SK-N-SH (cell line): ENCODE measurements at places on chromosomes 3 and 15. TPM values are rescaled to one million over a fixed set of nuclear protein-coding genes. Genes with fewer than 3 reads are reported as not detected.

DNA sequence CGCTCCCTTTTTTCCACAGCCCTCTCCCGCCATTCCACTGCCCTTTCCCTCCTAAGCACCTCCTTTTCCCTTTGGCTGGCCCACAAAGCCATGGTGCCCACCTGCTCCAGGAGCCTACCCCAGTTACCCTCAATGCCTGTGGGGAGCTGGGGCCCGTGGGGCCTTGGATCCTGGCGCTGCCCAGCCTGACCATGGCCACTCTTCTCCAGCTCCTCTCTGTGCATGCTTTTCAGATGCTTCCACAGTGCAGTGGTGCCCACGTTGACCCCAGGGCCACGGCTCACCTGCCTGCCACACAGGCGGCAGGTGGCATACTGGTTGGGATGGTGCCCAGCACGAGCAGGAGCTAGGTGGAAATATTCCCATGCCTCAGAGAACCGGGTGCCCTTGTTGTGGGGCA, 1.5 kb downstream of the ZBED2 start:
- no peak overlapping the region for H3K4me3 ChIP-seq
- no peaks in the 10 kb centered on the region for H3K27me3 ChIP-seq
- DNase-seq: no peak

- H3K4me1 ChIP-seq: no peaks in the 10 kb centered on the region
- no peak overlapping the region for H3K4me3 ChIP-seq
- no peaks in the 10 kb centered on the region for H3K36me3 ChIP-seq
- H3K27me3 ChIP-seq: no peaks in the 10 kb centered on the region
- no peak overlapping the region for H3K27ac ChIP-seq
Measured at GRCh38 chr3:114597012-114597411, 303.2 kb downstream of the TIGIT start.

- no peaks in the 10 kb centered on the region for H3K4me1 ChIP-seq
- no peak for DNase-seq
- no peaks in the 10 kb centered on the region for H3K27me3 ChIP-seq
- no peak overlapping the region for H3K4me3 ChIP-seq
- H3K27ac ChIP-seq: no peak overlapping the region
- H3K36me3 ChIP-seq: no peaks in the 10 kb centered on the region
Measured at GRCh38 chr3:164890061-164890460, 188.2 kb downstream of the SI start.

The SSUH2 gene
- polyA plus RNA-seq: 0.18 and 0.26 TPM in 2 replicates

DNA sequence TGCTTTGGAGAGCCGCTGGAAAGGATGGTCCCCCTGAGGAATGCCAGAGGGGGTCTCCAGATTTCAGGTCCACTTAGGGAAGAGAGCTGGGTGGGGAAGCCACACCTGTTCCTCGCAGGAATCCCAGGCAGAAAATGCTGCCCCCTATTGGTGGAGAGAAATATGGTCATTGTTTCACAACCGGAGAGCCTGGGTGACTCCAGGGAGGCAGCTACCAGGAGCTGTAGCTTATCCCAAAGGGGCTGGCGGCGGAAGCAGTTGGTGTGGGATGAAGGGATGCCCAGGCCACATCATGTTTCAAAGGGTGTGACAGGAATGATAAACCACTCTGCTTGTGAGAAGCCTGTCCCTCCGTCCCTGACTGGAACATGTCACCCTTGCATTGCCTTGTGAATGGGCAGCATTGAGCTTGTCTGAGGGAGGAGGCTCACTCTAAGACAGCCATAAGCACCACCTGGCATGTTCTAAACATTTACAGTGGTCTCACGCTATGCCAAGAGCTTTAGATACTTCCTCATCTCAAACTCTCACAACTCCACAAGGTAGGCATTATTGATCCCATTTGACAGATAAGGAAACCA, 34.5 kb downstream of the POMGNT2 start:
- no peak overlapping the region for H3K4me3 ChIP-seq
- no peaks in the 10 kb centered on the region for H3K27me3 ChIP-seq
- H3K36me3 ChIP-seq: no peaks in the 10 kb centered on the region

DNA sequence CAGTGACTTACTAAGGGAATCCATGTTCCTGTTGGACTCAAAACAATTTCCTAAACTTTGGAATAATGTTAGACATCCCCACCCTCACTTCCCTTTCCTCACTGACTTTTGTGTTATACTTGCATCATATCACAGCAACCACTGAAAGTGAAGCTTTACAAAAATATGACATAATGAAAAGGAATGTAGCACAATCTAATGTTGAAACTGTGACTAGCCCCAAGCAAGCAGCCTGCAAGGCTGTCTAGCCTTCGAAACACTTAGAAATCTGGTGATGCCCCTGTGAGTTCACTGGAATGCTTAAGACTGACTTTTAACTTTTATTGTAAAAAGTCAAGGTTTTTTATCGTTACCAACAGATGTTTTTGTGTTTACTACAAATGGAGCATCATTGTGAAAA, 203.7 kb upstream of the ZNF385D start:
- DNase-seq: no peak
- H3K27me3 ChIP-seq: no peaks in the 10 kb centered on the region
- no peaks in the 10 kb centered on the region; the same call in 1 of the 2 replicates for H3K4me1 ChIP-seq
- H3K36me3 ChIP-seq: no peaks in the 10 kb centered on the region

The CGNL1 gene
- polyA plus RNA-seq: 0.23 and 0.24 TPM in 2 replicates

- peak overlapping the region; percentile 98 for H3K4me3 ChIP-seq
- peaks cover 10% of the 10 kb centered on the region; the same call in 1 of the 2 replicates for H3K4me1 ChIP-seq
- H3K36me3 ChIP-seq: peaks cover 11% of the 10 kb centered on the region
- H3K27me3 ChIP-seq: no peaks in the 10 kb centered on the region
- peak overlapping the region; percentile 98 for H3K27ac ChIP-seq
Measured at GRCh38 chr3:112561484-112561733, 353 bp downstream of the ATG3 start.

The CLDN11 gene
- polyA plus RNA-seq: 1.6 and 2.2 TPM in 2 replicates

The PATL2 gene
- 0.13 and 0.31 TPM in 2 replicates for polyA plus RNA-seq

- H3K27ac ChIP-seq: no peak overlapping the region
- no peak for DNase-seq
- no peaks in the 10 kb centered on the region for H3K4me1 ChIP-seq
- H3K4me3 ChIP-seq: no peak overlapping the region
- H3K36me3 ChIP-seq: no peaks in the 10 kb centered on the region; the same call in 1 of the 2 replicates
Measured at GRCh38 chr3:101387351-101387750, 67.0 kb upstream of the IMPG2 start.

DNA sequence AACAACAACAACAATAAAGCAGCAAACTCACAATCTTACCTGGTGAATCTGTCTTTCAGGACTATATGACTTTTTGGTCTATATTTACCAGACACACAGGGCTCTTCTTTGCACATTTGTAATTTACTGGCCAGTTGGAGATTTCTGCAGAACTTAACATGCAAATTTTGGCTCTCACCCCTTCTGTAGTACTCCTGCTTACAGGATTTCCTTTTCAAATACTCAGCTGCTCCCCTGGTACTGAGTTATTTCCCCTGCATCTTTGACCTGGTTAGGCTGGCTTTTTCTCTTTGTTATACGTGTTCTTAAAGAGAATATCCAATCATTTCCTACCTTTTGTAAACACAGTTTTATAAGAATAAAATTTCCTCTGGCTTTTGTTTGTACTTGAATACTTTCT, 228.0 kb downstream of the MBNL1 start:
- no peak overlapping the region for H3K27ac ChIP-seq
- H3K27me3 ChIP-seq: no peaks in the 10 kb centered on the region
- DNase-seq: no peak
- no peak overlapping the region for H3K4me3 ChIP-seq
- H3K4me1 ChIP-seq: no peaks in the 10 kb centered on the region

The GOLGA6D gene
- polyA plus RNA-seq: 0.02 TPM in 1 of 2 replicates, not detected in the other

- DNase-seq: no peak
- no peaks in the 10 kb centered on the region for H3K27me3 ChIP-seq
- no peaks in the 10 kb centered on the region; the same call in 1 of the 2 replicates for H3K36me3 ChIP-seq
- H3K27ac ChIP-seq: no peak overlapping the region
- no peaks in the 10 kb centered on the region for H3K4me1 ChIP-seq
- no peak overlapping the region for H3K4me3 ChIP-seq
Measured at GRCh38 chr3:50649451-50649931, 25.2 kb upstream of the DOCK3 start.

- no peak overlapping the region for H3K27ac ChIP-seq
- H3K27me3 ChIP-seq: no peaks in the 10 kb centered on the region
- H3K4me1 ChIP-seq: no peaks in the 10 kb centered on the region; the same call in 1 of the 2 replicates
Measured at GRCh38 chr15:76973362-76973743, 21.6 kb upstream of the PSTPIP1 start.

The APOD gene
- 0.05 TPM in 1 of 2 replicates, not detected in the other for polyA plus RNA-seq

- H3K27ac ChIP-seq: peak overlapping the region; percentile 43
- peaks cover 80% of the 10 kb centered on the region for H3K36me3 ChIP-seq
- DNase-seq: no peak
- H3K4me3 ChIP-seq: no peak overlapping the region
Measured at GRCh38 chr3:179591313-179591712, 13.1 kb downstream of the MRPL47 start.

The PFN2 gene
- polyA plus RNA-seq: 594 and 851 TPM in 2 replicates

The SNTN gene
- not detected in 2 replicates for polyA plus RNA-seq

The TRH gene
- not detected in 2 replicates for polyA plus RNA-seq
